ENCODE measurements at places on chromosomes 16 and 17.

GRCh38 chr17:59641799-59642484, 22.2 kb downstream of the CLTC start:
- no peak for DNase-seq

DNA sequence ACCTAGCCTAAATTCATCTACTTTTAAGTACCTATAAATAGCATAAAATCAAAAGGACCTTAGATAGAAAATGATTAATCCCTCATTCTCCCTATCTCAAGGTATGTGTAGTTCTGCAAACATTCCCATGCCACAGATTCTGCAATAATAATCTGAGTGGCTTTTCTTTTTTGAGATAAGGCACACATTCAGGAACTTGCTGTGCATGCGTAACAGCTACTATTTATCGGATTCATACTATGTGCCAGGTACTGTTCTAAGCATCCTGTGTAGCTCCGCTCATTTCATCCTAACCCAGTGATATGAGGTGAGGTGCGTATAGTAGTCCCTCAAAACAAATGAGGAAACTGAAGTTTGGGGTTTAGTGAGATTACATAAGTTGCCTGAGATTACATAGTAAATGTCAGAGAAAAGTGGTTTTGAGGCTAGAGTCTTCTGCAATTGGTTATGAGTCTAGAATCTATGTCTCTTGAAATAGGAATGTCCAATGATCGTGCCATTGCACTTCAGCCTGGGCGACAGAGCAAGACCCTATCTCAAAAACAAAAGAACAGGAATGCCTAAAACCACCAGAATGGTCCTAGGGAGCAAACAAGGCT, 2.0 kb upstream of the ZNF263 start:
- DNase-seq = no peak

- DNase-seq = no peak
These were observed 28.3 kb downstream of the STH start for GRCh38 chr17:46027048-46027975.

GRCh38 chr16:85229869-85230462, 117.7 kb upstream of the CIBAR2 start:
- no peak for DNase-seq

DNA sequence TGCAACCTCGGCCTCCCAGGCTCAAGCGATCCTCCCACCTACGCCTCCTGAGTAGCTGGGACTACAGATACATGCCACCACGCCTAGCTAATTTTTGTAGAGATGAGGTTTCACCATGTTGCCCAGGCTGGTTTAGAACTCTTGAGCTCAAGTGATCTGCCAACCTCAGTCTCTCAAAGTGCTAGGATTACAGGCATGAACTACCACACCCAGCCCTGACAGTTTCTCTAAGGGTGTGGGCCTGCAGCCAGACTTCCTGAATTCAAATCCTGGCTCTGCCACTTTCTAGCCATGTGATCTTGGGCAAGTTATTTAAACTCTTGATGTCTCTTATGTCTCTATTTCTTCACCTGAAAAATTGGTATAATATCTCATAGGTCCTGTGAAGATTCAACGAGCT, 5.6 kb downstream of the CUEDC1 start:
- no peak for DNase-seq

DNA sequence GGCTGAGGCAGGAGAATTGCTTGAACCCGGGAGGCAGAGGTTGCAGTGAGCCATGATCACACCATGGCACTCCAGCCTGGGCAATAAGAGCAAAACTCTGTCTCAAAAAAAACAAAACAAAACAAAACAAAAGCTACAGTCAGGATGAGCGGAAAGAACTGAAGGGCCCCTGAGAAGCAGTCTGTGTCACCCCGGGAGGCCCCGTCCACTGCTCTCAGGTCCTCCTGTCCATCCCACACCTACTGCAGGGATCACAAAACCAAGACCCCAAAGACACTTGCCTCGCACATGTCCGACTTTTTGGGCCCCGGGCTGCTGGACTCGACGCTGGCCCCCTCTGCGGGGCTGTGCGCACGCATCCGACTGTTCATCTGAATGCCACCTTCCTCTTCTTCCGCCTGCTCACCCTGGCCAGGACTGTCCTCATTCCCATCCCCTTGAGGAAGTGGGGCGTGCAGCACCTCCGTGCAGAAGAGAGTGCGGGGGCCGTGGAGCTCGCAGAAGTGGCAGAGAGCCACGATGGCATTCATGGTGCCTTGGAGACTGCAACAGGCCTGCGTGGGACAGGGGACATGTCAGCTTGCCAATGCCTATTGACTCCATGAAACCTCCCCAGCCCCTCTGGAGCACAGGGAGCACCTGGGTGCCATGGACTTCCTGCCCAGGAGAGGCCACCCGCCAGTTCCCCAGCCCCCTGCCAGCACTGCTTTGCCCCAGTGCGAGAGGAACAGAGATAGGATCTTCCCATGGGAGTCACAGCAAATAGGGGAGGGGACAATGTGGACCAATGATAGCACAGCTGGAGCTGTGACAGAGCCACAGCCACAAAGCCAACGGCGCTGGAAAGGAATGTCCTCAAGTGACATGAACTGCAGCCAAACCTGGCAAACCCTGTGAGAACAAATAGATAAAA, 9.1 kb downstream of the FLCN start:
- no peak for DNase-seq

DNA sequence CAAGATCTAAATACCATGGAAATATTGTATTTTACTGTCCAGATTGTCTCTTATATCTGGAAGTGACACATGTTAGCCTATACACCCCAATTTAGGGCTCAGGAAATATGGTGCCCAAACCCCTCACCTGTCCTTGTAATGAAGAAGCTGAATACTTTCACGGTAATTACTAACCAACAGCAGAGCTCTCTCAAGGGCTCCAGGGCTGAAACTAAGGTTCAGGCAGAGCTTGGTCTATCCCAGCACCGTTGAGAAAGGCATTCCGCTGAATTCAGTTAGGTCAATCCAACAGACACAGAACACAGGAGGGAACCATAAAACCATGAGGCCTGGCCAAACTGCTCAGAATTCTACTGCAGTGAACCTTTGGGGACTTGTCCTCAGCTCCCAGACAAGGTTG, 14.9 kb downstream of the MYO18A start:
- DNase-seq = no peak

DNA sequence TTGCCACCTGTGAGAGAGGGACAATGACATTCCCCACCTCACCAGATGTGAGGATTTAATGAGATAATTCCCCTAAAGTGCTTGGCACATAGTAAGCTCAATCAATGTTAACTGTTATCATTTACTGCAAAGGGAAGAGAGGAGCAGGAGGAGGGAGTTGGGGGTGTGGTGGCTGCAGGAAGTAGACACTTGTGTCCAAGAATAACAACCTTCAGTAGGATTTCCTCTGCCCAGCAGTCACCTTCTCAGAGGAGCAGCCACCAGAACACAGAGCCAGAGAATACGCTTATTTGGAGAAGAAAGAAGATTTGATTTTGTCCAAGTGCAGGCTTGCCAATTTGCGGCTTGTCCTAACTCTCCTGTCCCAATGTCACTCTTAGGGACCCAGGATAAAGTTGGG, 10.2 kb downstream of the CBX4 start:
- no peak for DNase-seq

DNA sequence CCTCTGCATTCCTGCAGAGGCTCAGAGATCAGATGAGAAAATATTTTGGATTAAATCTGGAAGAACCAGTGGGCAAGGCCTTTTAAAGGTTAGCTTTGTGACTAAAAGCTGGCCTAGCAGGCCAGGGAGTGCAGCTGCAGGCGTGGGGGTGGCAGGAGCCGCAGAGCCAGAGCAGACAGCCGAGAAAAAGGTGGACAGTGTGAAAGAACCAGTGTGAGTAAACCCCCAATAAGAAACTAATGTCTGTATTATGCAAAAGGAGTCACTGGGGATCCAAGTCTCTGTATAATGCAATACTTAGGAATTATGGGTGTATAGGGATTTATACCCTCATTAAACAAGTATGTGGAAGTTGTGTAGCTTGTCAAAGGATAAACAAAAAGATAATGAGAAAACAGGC, 21.4 kb upstream of the SPACA3 start:
- peak; percentile 39 for DNase-seq

GRCh38 chr17:13099926-13100325, 82.1 kb upstream of the ELAC2 start:
- no peak for DNase-seq

DNA sequence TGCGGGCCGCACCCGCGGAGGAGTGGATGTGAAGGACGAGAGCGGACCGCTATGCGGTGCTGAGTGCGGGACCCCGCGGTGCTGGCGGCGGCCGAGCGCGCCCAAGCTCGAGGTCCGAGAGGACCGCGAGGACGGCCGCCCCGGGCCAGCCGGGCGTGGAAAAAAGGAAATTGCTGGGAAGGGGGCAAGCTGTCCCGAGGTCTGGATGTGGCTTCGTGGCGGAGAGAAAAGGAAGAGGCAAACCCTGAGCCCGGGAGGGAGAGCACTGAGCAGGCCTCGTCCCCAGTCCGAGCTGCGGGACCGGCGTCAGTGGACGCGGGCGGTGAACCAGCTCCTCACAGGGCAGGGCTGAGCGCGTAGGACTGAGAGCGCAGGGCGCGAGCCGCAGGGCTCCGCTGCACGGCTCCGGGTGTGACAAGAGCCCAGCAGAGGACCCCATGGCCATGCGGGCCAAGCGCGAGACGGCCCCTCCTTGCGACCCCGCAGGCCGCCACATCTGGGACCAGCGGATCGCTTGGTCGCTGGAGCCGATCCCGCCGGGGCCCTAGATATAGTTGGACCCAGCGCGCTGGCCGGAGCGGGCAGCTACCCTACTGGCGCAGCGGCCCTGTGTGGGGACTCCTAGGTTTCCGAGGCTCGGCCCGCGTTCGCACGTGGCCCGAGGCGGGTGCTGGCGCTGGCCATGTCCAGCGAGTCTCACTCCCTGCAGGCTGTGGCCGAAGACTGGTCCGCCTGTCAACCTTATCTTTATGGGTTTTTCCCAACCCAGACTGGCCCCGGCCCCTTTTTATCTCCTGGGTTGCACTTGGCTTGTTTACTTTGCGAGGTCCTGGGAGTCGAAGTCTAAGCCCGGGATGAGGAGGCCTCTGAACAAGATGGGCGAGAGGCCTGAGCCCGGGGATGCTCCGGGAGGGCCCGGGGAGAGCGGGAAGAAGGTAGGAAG, 2.4 kb downstream of the TBX4 start:
- no peak for DNase-seq

DNA sequence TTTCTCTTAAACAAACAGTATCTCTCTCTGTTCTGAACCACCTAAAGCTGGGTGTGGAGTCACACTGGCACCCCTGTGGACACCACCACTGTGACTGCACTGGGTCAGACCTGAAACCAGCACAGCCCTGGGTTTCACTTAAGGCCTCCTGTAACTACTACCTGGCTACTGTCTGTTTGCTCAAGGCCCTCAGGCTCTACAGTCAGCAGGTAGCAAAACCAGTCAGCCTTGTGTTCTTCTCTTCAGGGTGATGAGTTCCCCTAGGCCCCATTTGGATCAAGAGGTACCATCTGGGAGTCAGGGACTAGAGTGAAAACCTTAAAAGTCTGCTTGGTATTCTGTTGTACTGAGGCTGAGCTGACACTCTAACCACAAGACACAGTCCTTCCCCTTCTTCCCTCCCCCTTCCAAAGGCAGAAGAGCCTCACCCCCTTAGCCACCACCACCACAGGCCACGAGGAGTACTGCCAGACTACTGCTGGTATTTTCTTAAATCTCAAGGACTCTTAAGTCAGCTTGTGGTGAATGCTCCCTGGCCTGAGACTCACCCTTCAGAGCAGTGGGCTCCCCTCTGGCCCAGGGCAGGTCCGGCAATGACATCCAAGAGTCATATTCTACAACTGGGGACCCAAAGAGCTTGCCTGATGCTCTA, 153.2 kb upstream of the MON1B start:
- DNase-seq = no peak

- DNase-seq = no peak
These were observed 6.1 kb downstream of the GNA13 start for GRCh38 chr17:65050438-65050837.

- DNase-seq = no peak
These were observed 1.8 kb upstream of the ALG1 start for GRCh38 chr16:5069854-5070253.

- DNase-seq = peak; percentile 92
These were observed 22.2 kb downstream of the KRT23 start for GRCh38 chr17:40915199-40915661.

DNA sequence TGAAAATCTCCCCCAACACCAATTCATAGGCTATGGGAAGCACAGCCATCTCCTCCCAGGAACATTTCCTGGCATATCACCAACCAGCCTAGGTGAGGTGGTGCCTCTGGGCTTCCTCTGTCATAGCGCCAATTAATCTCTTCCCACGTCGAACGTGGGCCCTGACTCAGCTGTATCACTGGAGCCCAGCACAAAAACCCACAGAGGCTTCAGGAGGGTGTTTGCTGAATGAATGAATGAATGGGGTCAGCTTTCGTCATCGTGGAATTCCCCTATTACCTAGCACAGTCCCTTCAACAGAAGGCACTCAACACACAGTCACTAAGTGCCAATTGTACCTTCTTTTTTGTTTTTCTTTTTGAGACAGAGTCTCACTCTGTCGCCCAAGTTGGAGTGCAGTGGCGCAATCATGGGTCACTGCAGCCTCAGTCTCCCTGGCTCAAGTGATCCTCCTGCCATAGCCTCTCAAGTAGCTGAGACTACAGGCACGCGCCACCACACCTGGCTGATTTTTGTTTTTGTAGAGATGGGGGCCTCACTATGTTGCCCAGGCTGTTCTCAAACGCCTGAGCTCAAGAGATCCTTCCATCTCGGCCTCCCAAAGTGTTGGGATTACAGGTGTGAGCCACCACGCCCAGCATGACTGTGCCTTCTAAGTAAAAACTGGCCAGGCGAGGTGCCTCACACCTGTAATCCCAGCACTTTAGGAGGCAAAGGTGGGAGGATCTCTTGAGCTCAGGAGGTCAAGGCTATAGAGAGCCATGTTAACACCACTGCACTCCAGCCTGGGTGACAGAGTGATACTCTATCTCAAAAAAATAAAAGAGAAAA, 4.1 kb downstream of the ZNF688 start:
- no peak for DNase-seq

- DNase-seq = no peak
These were observed 1.7 kb downstream of the ADAMTS18 start for GRCh38 chr16:77433146-77433545.

GRCh38 chr17:64537488-64537887, 30.7 kb downstream of the CEP95 start:
- no peak for DNase-seq

DNA sequence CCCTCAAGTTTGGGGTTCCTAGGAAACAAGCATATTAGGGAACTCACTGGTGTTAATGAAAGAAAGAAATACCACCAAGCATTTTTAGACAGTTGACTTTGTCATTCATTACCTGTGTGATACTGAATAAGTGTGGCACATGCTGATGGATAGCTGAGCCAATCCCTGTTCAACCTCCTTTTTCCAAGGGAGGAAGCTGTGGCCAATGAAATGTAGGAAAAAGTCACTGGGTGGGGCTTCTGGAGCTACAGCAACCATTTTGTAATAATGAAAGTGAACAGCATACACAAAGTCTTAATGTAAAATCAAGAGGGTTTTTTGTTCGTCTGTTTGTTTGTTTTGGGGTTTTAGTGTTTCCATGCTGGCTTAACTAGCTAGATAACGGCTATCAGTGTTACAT, 254.3 kb upstream of the SALL1 start:
- DNase-seq = no peak

- DNase-seq = no peak
These were observed 1026.8 kb downstream of the CDH11 start for GRCh38 chr16:64094992-64095634.

GRCh38 chr16:86751076-86752030, 173.0 kb downstream of the FOXL1 start:
- peak; percentile 46 for DNase-seq

- no peak for DNase-seq
These were observed 37.3 kb upstream of the SIAH1 start for GRCh38 chr16:48422537-48422936.

- no peak for DNase-seq
These were observed 15.1 kb downstream of the SOX8 start for GRCh38 chr16:996681-997080.

GRCh38 chr17:81044764-81045589, 10.0 kb downstream of the BAIAP2 start:
- no peak for DNase-seq
